ENCODE measurements at places on chromosomes 7 and 10.

DNA sequence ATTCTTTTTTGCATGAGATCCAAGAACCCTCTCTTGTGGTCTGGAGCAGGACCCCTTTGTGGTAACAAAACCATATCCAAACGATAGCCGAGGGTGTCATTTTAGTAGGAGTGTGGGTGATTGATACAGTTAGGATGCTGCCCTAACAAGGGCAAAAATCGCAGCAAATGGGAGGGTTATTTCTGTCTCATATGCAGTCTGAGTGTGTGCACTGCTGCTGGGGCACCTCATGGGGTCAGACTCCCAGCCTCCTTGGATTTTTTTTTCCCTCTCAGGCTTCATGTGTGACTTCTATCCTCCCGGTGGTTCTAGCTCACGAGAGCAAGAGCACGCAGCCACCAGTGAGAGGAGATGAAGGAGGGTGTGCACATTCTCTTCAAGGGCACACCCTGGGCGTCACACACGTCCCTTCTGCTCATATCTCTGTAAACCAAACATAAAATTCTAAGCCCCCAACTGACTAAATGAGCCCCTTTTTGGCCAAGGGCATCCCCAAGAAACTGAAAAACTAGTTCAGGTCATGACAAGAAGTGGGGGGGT lies 28.6 kb upstream of the IL15RA start:
- no peak overlapping the region for H3K4me3 ChIP-seq

GRCh38 chr7:113628948-113629847 lies 289.6 kb downstream of the PPP1R3A start:
- H3K27ac ChIP-seq, result no peak overlapping the region
- no peak overlapping the region for H3K4me3 ChIP-seq
- H3K27me3 ChIP-seq, result no peaks in the 10 kb centered on the region
- no peak for DNase-seq
- H3K4me1 ChIP-seq, result no peaks in the 10 kb centered on the region
- H3K36me3 ChIP-seq, result no peaks in the 10 kb centered on the region

- no peaks in the 10 kb centered on the region for H3K36me3 ChIP-seq
- H3K4me1 ChIP-seq, result no peaks in the 10 kb centered on the region
- no peak for DNase-seq
Observed at GRCh38 chr7:17557251-17557671, 258.8 kb downstream of the AHR start.

DNA sequence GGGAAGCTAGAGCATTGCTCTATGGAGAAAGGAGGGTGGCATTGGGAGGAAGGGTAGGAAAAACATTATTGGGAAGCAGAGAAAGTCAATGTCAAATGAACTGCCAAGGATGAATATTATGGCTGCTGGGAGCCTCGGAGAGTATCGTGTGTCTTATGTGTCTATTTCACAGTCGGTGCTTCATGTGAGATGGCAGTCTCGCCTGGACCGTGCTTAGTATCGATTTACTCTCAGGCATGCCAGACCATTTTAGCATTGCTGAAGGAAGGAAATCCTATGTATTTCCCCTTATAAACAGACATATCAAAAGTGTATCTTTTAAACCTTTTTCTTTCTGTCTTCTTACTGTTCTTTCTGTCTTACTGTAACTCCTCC lies 612.6 kb downstream of the AUTS2 start:
- no peaks in the 10 kb centered on the region for H3K4me1 ChIP-seq
- no peak overlapping the region for H3K4me3 ChIP-seq
- no peak for DNase-seq
- no peaks in the 10 kb centered on the region for H3K27me3 ChIP-seq
- H3K27ac ChIP-seq, result no peak overlapping the region

DNA sequence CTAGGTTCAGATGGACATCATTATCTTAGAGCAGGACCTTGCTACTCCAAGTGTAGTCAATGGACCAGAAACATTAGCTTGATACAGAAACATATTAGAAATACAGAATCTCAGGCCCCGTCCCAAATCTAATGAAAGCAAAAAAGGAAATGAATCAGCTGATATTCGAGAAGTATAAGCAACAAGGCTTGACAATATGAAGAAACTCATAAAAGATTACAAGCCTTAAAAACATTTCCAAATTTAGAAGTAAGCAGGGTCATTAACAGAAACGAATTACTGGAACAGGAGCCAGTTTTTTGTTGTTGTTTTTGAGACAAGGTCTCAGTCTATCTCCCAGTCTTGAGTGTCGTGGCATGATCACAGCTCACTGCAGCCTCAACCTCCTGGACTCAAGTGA lies 40.5 kb upstream of the GSAP start:
- no peak for DNase-seq
- H3K27ac ChIP-seq, result no peak overlapping the region
- no peaks in the 10 kb centered on the region for H3K27me3 ChIP-seq
- no peaks in the 10 kb centered on the region for H3K36me3 ChIP-seq
- H3K4me1 ChIP-seq, result no peaks in the 10 kb centered on the region

DNA sequence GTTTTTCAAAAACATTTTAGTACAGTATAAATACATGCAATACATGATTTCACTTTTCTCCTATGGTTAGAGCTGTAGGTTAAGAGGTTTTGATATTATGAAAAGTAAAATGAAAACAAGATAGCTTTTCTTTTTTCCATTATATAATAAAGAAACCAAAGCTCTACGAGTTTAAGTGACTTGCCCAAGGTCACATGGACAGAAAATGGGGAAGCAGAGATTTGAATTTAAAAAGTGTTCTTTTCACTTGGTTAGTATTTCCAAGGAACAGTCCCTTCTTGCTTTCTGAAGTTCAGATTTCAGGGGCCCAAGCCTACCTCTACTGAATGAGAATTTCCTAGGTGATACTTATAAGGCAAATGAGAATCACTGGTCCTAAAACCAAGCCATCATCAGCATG lies 13.2 kb upstream of the MAP3K8 start:
- peaks cover 11% of the 10 kb centered on the region for H3K4me1 ChIP-seq
- no peaks in the 10 kb centered on the region for H3K27me3 ChIP-seq
- no peaks in the 10 kb centered on the region for H3K36me3 ChIP-seq
- H3K27ac ChIP-seq, result no peak overlapping the region

- H3K4me3 ChIP-seq, result no peak overlapping the region
- no peak for DNase-seq
- H3K4me1 ChIP-seq, result no peaks in the 10 kb centered on the region
- no peak overlapping the region for H3K27ac ChIP-seq
- no peaks in the 10 kb centered on the region for H3K27me3 ChIP-seq
- H3K36me3 ChIP-seq, result no peaks in the 10 kb centered on the region
Observed at GRCh38 chr7:152543799-152544198, 108.0 kb upstream of the KMT2C start.

DNA sequence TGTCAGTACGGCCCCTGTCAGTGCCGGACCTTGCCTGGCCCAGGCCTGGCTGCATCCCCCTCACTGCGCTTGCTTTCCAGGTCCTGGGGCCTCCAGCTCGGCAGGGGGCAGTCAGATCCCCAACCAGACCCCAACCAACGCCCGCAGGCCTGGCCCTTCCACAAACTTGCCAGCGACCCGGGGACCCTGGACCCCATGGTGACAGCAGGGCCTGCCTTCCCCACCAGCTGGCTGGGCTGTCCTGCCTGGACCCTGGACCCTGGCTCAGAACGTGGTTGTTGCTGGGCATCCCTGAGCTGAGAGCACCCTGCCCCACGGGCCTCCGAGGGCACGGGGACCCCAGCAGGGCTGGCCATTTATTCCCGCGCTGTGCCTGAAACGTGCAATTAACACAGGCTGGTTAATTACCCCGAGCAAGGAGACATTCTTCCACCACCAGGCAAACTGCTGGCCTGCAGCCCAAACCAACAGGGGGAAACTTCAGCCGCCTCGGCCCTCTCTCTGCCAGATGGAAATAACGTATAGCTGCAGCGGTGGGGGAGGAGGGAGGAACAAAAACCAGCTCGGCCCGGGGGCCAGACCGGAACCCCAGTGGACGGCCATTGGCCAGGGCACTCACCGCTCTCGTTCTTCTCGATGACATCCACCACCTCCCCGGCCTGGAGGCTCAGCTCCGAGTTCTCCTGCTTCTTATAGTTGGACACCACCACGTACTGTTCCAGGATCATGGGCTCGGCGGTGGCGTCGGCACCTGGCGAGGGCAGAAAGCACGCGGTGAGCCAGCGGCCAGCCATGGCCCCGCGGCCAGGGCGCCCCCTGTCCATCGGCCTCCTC lies 167.1 kb downstream of the NEURL1 start:
- peaks cover 3% of the 10 kb centered on the region for H3K36me3 ChIP-seq
- H3K27ac ChIP-seq, result peak overlapping the region; percentile 45
- H3K4me3 ChIP-seq, result peak overlapping the region; percentile 86
- H3K27me3 ChIP-seq, result no peaks in the 10 kb centered on the region
- peaks cover 45% of the 10 kb centered on the region for H3K4me1 ChIP-seq

DNA sequence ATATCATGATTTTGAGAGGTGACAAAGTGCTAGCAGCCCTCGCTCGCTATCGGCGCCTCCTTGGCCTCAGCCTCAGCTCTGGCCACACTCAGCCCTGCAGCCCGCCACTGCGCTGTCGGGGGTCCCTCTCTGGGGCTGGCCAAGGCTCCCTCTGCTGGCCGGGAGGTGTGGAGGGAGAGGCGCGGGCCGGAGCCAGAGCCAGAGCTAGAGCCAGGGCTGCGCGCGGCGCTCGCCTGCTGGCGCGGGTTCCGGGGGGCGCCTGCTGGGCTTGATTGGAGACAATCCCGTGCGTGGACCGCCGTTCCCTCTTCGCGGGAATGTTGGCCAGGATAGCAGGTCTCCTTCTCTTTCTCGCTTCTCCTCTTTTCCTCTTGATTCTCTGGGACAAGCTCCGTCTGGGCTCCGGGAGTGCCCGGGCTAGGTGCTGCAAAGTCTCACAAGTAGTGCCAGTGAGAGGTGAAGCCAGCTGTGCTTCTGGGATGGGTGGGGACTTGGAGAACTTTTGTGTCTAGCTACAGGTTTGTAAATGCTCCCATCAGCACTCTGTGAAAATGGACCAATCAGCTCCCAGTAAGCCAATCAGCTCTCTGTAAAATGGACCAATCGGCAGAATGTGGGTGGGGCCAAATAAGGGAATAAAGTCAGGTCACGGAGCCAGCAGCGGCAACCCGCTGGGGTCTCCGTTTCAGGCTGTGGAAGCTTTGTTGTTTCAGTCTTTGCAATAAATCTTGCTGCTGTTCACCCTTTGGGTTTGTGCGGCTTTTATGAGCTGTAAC lies 43.4 kb upstream of the ELMO1 start:
- H3K27ac ChIP-seq, result no peak overlapping the region
- H3K36me3 ChIP-seq, result no peaks in the 10 kb centered on the region

DNA sequence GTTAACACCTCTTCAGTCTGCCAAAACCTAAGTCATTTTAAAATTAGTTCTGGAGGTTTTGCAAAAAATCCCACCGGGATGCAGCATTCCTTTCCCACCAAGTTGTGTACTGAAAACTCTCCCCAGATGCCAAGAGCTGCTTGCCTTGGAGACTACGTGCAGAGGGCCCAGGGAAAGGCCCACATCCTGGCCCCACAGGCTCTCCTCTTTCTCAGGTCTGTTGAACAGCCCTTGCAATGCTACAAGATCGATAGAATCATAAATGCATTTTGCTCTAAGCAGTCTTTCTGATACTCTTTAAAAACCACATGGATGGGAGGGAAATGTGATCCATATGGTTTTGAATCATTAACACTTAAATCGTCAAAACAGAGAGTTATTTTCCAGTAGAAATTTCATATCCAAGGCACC lies 126.7 kb upstream of the ZMIZ1 start:
- no peak overlapping the region for H3K4me3 ChIP-seq
- H3K27me3 ChIP-seq, result no peaks in the 10 kb centered on the region
- no peaks in the 10 kb centered on the region for H3K36me3 ChIP-seq
- DNase-seq, result no peak
- H3K27ac ChIP-seq, result no peak overlapping the region

DNA sequence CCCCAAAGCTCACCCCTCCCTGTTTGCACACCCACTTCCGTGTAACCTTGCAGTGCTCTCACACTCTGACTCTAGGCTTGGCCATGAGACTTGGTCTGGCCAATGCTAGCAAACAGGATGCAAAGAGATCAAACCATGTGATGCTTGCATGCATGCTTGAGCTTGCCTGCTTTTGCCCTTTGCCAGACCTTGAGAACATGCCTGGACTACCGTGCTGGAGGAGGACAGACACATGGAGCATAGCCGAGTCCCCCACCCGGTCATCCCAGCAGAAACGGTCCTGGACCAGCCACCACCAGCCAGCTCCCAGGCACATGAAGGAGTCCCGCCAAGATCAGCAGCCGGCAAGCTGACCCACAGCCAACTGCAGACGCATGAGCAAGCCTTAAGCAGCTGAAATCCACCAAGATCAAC lies 23.4 kb downstream of the PYROXD2 start:
- no peak overlapping the region for H3K27ac ChIP-seq
- no peak overlapping the region for H3K4me3 ChIP-seq
- no peaks in the 10 kb centered on the region for H3K27me3 ChIP-seq
- peak; percentile 64 for DNase-seq
- H3K36me3 ChIP-seq, result peaks cover 6% of the 10 kb centered on the region

DNA sequence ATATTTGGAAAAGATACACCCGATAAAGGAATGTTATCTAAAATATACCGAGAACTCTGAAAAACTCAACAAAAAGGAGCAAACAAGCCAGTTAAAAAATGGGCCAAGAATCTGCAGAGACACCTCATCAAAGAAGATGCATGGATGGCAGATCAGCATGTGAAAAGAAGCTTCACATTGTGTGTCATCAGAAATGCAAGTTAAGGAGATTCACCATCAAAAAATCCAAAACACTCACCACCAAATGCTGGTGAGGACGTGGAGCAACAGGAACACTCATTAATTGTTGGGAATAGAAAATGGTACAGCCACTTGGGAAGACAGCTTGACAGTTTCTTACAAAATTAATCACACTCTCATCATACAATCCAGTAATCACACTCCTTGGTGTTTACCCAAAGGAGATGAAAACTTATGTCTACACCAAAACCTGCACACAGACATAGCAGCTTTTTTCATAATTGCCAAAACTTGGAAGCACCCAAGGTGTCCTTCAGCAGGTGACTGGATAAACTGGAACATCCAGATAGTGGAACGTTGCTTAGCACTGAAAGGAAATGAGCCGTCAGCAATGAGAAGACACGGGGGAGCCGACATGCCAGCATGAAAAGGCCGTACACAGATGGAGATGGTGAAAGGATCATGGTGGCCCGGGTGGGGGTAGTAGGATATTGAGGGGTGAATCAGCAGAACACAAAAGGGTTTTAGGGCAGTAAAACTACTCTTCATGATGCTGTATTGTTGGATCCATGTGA lies 27.9 kb upstream of the PWWP2B start:
- H3K4me1 ChIP-seq, result peaks cover 13% of the 10 kb centered on the region
- H3K27ac ChIP-seq, result no peak overlapping the region
- DNase-seq, result no peak

DNA sequence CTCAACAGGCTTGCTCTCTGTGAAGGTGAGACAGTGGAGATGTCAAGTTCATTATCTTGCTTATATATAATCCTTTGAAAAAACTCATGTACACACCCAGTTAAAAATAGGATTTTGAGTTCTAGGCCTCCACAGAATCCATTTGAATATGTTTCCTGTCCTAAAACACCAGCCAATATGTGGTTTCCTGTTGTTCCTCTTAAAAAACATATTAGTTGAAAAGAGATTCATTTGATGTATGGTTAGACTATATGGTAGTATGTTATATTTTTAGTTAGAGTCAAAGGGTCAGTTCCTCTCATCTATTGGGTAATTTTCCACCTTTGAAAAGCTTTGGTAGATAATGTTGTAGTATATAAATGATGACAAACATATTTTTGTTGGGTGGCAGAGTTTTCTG lies 16.0 kb downstream of the PPP1R9A start:
- H3K4me3 ChIP-seq, result no peak overlapping the region
- no peaks in the 10 kb centered on the region for H3K27me3 ChIP-seq
- H3K4me1 ChIP-seq, result no peaks in the 10 kb centered on the region
- no peak overlapping the region for H3K27ac ChIP-seq
